ENCODE measurements at places on chromosomes 11 and 22.

- DNase-seq = no peak
Measured at GRCh38 chr11:64694821-64695365, 28.1 kb downstream of the NRXN2 start.

- no peak for DNase-seq
Measured at GRCh38 chr11:86615487-86615886, 56.9 kb downstream of the ME3 start.

DNA sequence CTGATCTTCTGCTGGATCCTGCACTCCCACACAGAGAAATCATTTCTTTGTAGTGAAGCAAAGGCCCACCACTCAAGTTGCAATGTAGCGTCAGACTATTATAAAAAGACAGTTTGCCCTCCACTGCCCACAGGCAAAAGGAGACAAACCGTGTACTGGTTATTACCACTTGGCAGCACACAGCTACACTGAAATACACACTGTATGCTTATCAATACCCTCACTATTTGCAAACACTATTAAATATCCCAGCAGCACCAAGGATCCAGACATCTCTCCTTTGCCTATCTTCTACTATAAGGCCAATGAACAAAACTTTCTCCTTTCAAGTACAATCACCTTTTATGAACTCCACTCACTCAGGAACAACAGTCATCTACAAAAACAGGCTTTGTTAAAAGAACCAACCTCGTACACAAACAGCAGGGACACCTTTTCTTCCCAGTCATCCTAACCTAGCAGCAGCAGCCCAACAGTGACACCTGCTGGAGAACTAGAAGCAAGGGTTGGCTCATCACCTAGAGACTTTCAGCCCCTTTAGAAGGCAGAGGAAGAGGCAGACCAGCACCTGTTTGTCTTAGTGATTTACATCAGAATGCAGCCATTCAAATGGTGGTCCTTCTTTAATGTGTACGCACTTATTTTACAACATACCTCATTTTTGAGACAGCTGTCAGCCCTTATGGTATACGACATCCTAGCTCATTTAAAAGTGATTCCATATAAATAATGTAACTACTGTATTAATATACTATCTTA is 56.1 kb downstream of the AMBRA1 start:
- DNase-seq = peak; percentile 94

DNA sequence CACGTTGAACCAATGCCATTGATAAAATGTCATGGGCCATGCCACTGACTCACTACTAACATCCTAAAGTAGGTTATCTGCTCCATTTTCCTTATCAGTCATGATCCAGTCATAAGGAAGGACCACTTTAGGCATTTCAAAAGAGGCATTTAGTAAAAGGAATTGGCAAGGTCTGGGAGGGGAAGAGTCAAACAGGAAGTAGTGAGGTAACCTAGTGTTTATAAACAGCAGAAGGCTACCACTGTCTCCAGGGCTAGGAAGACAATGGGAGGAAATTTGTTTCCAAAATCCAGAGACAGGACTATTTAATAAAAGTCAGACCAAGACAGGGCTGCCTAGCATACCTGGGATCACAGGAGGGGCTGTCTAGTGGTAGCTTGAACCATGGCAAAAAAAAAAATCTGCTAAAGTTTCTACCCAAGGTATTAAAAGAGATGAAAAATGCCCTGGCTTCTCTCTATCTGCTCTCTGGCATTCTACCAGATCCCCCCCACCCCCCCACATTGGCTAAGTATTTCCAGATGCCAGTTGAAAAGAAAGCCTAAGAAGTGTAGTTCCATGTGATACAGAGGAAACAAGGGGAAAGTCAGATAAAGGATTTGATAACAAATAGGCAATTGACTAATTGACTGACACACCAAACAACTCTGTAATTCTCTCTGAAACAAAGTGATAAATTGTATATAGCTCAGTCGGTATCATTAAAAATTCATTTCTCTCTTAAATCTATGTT is 50.4 kb upstream of the C11orf87 start:
- no peak for DNase-seq

- DNase-seq = no peak
Measured at GRCh38 chr11:29009426-29009825, 901.2 kb downstream of the METTL15 start.

DNA sequence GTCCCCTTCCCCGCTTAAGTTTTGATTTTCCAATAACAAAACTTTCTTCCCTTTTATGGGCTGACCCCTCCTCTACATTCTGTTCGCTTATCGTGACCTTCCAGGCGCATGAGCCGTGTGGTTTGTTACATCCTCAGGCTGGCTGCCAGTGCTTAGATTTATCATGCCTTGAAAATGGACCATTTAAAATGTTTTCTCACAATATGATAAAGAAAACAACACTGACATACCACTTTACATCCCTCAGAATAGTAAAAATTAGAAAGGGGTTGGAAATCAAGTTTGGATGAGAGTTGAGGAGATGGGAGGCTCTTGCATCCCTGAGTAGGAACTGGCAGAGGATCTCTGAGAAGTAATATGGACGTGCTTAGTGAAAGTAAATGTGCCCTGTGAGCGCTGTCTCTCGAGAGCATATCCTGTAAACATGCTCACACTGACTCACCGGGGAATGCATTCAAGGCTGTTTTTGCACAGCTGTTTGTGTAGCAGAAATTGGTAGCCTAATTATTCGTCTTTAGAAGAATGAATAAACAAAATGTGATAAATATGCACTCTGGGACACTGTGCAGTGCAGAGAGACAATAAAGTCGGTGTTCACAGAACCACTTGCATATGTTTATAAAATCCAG is 17.1 kb upstream of the TOLLIP start:
- no peak for DNase-seq

DNA sequence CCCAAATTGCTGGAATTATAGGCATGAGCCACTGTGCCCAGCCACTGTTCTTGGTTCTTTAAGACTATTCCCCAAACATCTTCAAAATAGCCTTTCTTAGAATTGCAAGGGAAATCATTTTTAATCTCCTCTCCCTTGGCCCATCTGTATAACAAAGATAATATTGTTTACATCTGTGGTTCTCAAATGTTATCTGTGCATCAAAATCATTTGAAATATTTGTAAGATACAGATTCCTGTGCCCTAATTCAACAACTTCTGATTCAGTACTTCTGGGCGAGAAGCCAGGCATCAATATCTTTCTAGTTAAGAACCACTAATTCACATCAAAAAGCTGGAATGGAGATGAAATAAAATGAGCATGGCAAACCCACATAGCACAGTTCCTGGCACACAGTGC is 83.0 kb downstream of the TMPRSS5 start:
- DNase-seq = no peak

DNA sequence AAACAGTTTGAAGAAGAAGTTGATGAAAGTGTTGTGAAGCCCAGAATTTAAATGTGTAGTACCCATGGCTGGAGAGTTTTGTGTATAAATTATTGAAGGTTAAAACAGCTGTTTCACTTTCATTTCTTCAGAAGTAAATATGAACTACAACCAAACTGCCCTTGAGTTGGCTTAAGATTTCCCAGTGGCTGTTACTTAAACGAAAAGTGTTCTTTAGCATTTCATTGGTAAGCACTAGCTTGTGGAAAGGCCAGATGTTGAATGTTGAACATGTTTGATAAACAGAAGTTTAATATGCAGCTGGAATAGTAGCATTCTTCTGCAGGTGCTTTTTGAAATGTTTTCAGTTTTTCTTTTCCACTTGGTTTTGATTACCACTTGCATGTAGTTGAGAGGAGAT is 83.2 kb upstream of the TNRC6B start:
- DNase-seq = no peak

GRCh38 chr11:17392872-17393271 is 4.4 kb upstream of the KCNJ11 start:
- DNase-seq = no peak

DNA sequence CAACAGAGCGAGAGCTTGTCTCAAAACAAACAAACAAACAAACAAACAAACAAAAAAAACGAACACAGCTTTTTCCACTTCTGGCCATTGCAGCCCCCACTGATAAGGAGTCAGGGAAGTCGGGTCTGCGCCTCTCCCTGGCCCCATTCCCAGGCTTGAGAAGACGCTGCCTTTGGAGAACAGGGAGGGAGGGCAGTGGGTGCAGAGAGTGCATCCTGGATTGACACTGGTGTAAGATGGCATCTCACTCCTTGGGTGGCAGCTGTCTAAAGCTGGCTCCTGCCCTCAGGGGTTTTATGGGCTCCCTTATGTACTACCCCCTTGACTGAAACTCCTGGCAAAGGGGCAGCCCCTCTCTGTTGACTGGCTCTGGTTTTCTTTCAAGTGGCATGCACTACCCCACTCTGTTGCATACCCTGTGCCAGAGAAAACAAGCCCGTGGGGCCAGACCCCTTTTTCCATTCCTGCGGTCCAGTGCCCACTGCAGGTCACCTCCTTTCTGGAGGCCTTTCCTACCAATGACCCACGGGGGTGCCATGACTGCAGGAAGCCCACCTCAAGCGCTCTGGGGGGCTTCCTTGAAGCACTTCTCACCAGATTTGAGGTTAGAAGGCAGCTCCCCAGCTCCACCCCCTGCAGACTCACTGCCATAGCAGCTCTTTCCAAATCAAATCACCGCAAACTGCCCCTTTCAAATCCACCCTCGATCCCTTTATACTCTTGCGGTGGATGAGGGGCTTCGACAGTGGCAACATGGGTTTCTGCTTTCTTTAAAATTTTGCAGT is 12.7 kb downstream of the DRAP1 start:
- DNase-seq = no peak

GRCh38 chr22:22914726-22915669 is 27.4 kb downstream of the IGLL5 start:
- DNase-seq = no peak

DNA sequence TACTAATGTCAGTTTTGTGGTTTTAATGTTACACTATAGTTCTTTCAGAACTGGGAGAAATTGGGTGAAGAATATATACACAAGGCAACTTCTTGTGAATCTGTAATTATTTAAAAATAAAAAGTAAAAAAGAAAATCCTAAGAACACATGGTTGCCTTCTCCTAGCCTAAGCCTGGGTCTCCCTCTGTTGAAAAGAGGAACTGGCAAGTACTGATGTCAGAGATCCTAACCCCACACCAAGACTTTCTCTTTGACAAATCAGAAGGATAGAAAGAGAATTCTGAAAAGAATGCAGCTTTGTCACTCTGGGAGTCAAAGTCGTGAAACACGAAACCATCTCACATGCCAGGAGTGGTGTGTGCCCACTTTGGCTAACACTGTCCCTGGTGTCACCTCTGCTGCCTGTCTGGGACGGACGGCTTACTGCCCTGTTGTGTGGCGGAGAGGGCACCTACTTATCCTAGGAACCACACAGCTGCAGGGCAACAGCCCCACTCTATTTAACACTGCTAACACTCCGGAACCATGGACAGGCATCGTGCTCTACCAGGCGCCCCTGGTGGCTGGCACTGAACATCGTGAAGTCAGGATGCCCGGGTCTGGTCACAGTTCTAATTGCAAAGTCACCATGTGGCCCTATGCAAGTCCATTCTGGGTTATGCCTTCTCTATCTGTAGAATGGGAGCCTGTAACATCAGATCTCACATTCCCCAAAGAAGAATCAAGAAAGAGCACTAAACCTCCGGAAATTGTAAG is 108.7 kb upstream of the CD82 start:
- DNase-seq = no peak

DNA sequence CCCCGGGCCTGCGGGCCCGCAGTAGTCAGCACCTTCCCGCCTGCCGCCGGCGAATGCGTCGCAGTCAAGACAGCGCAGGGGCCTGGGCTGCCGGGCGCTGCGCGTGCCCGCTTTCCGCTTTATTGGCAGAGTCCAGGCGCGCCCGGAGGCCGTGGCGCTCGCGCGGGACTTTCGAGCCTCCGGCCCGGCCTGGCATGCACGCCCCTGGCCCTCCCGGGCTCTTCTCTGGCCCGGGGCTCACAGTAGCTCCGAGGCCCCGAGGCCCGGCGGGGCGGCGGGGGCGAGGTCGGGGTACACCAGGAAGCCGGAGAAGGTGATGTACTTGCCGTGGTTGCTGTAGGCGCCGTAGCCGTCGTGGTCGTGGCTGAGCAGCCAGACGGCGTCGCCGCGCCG is 3.1 kb downstream of the FAM180B start:
- no peak for DNase-seq

GRCh38 chr11:45083544-45084087 is 62.8 kb upstream of the PRDM11 start:
- DNase-seq = no peak

DNA sequence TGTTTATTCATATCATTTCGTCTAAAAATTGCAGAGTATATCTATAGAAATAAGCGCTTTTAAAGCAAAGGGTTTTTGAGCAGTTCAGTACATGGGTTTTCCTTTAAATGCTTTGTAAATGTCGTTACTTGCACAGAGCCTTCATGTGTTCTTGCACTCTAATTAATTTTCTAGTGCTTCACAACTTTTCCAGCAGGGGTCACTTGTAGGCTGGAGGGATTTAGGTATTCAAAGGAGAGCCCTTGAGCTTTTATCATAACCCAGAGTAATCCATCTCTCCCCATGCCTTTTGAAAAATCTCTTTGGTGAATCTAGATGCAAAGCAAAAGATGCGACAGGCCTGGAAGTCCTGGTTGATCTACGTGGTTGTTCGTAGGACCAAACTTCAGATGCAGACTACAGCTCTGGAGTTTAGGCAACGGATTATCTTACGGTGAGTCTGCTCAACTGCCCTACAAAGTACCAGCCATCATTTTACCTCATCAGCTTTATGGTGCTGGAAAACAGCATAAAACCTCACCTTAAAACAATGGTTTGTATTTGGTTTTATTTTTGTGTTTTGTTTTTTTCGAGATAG is 60.4 kb downstream of the SFI1 start:
- peak; percentile 19 for DNase-seq

DNA sequence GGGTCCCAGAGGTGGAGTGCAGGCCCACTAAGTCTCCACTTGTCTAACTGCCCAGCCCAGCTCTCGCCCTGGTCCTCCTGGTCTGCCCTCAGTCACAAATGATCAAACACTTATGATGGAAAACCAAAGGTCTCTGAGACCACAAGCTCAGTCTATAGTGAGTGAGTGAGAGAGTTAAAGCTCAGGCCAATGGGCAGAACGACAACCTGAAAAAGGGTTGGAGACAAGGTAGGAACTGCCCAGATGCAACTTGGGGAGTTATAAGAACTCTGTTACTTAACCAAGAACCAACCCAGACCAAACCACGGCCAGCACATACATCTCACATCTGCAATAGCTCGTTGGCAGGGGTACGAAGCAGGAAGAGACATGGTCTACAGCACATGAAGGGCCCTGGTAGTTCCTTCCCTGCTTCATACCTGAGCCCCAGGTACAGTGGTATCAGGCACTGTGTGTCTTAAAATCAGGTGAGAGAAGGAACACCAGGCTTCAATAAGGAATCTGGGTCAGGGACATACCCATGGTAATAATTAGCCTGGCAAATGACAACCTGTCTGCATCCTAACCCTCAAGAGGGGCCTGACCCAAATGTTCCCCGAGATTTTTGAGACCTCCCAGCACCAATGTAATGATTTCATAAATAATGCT is 35.7 kb downstream of the SERPIND1 start:
- DNase-seq = no peak
